EL (cell line): ENCODE measurements at places on chromosomes 5 and 9.
A peak's percentile ranks its signal among the peaks of the same experiment; 100 is the strongest.

- peak; percentile 50 for DNase-seq
These were observed 29.0 kb downstream of the ADAM19 start for GRCh38 chr5:157546456-157547100.

DNA sequence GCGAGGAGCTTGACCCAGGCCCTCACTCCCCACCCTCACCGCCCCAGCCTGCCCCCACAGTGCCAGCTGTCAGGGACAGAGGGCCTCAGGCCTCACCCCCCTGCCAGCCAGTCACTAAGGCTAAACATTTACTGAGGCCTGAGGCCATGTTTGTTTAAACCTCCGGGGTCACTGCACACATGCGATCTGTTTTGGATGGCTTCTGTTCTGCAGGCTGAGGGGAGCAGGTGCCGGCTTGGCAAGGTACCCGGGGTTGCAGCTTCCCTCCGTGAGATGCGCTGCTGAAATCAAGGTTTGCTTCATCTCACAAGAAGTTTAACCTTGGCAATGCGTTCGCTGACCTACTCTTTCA, 103.3 kb upstream of the BOD1 start:
- no peak for DNase-seq

GRCh38 chr5:143227301-143227700, 176.2 kb downstream of the NR3C1 start:
- no peak for DNase-seq

- DNase-seq: no peak
These were observed 378.5 kb upstream of the IRX1 start for GRCh38 chr5:3217114-3217513.

DNA sequence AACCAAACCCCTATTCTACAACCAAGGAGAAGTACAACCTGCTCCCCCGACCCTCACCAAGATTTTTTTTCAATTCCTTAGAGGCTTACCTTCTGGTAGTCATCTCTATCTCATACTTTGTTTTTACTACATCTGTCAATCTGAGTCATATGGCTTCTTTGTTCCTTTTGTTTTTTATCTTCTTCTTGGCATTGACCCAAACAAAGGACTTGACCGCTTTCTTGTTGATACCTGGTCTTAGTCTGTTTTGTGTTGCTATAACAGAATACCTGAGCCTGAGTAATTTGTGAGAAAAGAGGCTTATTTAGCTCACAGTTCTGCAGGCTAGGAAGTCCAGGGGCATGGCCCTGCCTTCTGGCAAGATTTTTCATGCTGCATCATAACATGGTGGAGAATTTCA, 352.7 kb downstream of the MLLT3 start:
- no peak for DNase-seq

- DNase-seq: no peak
These were observed 143.2 kb downstream of the RMI1 start for GRCh38 chr9:84123648-84124406.

- DNase-seq: no peak
These were observed 109.6 kb downstream of the ANKRD18B start for GRCh38 chr9:33633636-33634035.

GRCh38 chr9:104997536-104997935, 69.6 kb upstream of the ABCA1 start:
- DNase-seq: no peak

DNA sequence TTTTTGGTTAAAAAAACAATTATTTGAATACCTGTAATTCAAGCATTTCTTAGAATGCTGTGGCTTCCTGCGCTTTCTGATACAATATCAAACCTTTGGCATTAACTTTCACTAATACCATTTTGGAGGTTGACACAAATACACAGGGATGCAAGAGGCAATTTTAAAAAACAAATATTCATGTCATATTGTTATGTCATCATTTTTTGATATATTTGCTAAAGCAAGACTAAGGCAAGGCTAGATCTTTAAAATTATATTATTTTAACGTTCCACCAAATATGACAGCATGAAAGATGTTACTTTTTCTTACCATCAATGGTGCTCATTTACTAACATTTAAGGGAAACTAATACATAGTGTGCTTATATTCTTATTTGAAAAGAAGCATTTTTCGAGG, 93.4 kb upstream of the FSD1L start:
- no peak for DNase-seq

- DNase-seq: no peak
These were observed 119.2 kb downstream of the DCP2 start for GRCh38 chr5:113095831-113096230.

DNA sequence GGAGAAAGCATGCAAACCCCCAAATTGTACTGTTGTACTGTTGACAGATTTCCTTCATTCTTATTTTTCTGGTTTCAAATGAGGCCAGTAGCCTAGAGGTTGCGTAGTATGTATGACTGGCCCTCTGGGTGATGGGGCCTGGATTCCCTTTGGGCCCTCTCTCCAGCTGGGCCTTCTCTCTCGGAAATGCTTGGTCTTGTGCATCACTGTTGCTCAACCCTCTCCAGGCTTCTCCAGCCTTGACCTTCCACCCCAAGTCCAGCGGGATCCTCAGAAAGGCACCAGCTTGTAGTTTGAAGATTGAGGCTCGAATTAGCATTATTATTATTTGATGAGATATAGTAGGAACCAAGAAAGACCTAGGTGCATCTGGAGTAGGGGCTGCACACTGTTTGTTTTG, 87.0 kb downstream of the ANGPTL2 start:
- no peak for DNase-seq

- no peak for DNase-seq
These were observed 20.5 kb downstream of the NEURL1B start for GRCh38 chr5:172661526-172661925.

DNA sequence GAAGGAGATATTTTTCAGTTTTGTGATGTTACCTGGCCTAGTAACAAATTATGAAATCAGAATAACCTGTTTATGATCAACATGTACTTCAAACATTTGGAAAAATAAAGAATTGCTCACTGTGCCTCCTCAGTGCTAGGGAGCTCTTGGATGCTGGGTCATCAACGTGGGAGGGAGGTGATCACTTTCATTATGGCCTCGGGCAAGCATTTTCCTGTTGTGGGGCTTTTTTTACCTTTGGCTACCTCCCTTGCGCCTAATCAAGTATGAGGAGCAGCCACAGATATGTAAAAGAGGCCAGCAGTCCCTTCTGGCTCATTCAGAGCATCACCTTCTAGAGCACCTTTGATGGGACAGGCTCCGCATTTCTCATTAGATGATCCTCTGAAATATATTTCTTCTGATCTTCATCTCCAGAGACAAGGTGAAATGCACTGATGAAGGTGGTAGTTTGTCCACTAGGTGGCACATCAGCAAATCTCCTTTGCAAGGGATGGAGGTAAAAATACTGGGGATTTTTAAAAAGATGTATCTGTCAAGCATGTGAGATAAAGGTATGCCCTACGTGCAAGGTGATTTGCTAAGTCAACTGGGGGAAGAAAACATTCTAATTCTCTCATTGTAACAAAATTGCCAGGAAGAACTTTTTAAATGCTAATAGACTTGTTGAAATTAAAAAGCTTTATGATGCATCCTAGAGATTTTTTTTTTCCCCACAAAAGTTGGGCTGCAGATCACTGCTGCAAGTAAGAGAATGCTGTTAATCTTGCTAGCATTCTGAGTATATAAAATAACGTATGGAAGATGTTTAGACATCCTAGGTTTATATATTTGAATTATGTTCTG, 218.2 kb downstream of the MAST4 start:
- peak; percentile 33 for DNase-seq

- DNase-seq: peak; percentile 60
These were observed 349.1 kb downstream of the TMEM232 start for GRCh38 chr5:110377361-110377760.

DNA sequence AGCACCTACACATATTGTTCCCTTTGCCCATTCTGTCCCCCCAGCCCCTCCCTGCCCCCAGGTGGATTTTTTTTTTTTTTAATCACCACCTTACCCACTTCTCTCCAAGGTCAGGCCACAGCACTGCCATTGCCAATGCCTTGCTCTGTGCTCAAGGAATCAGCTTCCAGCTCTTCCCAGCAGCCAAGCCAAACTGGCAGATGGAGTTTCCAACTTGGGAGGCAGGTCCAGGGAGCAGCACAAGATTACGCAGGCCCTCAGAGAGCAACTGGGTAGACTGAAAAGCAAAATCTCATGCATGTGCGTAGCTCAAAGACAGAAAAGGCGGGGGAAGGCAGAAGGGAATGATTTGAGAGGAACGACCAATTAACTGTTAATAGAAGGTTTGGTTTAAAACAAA, 15.1 kb downstream of the GRHPR start:
- DNase-seq: no peak

GRCh38 chr9:109535365-109535764, 37.3 kb upstream of the PTPN3 start:
- no peak for DNase-seq
